ENCODE measurements at places on chromosomes 7 and 10.
A peak's percentile ranks its signal among the peaks of the same experiment; 100 is the strongest.

- DNase-seq, result no peak
Measured at GRCh38 chr7:96837593-96837992, 127.9 kb upstream of the SEM1 start.

DNA sequence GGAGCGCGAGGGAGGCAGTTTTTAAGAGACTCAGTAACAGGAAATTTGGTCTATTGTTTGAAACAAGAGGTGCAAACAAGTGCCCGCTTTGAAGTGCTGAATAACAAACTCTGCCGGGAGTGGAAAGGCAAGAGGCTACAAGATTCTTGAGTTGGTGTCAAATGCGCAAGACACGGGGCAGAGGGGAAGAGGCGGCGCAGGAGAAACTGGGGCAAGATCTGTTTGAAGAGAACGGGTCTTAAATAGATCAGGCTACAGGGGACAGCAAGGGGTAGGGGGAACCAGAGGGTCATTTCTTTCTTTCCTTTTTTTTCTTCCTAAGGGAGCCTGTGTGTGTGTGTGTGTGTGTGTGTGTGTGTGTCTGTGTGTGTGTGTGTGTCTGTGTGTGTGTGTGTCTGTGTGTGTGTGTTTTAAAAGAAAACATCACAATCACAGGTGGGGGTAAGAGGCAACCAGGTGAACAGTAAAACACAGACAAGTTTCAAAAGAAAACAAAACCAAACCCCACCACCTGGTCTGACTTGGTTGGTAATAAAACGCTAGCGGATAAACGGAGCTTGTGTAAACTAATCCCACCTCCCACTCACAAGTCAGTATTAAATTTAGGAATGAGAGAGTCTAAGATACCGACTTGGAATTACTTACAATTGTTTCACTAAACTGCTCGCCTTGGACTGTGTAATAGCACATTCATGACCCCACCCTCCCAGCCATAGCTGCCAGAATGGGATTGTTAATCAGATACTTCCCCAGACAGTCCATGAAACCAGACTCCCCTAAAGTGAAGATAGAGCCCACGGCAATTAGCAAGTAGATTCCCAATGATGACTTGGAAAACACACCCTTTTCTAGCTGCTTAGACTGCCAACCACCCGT, 13.1 kb upstream of the CUX1 start:
- no peak for DNase-seq

- no peak for DNase-seq
Measured at GRCh38 chr7:107843184-107843583, 40.2 kb upstream of the SLC26A3 start.

- no peak for DNase-seq
Measured at GRCh38 chr10:60975716-60976115, 31.7 kb upstream of the RHOBTB1 start.

GRCh38 chr10:6267941-6268340, 65.2 kb downstream of the PFKFB3 start:
- DNase-seq, result no peak

DNA sequence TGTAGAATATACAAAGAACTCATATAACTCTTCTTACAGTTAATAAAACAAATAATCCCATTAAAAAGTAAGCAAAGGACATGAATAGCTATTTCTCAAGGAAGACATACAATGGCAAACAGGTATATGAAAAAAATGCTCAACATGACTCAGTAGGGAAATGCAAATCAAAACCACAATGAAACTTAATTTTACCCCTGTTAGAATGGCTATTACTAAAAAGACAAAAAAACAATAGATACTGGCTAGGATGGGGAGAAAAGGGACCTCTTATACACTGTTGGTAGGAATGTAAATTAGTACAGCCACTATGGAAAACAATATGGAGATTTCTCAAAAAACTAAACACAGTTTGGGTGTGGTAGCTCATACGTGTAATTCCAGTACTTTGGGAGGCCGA, 37.8 kb downstream of the HERPUD2 start:
- DNase-seq, result no peak

- no peak for DNase-seq
Measured at GRCh38 chr7:138049505-138050116, 26.6 kb upstream of the AKR1D1 start.

DNA sequence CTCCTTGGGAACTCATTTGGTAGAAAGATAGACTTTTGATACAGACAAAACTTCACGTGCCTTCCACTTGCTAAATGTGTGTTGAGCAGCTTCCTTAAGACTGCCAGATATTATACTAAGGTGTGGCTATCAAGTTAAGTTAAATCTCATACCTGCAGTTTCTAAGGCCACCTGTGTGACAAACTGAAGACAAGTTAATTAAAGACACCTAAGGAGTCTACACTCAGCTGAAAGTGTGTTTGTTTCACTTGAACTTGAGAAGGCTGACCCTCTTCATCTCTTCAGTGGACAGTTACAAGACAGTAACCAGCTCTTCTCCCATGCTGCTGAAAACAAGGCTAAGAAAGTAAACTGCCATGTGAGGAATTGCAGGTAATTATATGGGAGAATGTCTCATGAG, 124.0 kb downstream of the NPY start:
- DNase-seq, result no peak

DNA sequence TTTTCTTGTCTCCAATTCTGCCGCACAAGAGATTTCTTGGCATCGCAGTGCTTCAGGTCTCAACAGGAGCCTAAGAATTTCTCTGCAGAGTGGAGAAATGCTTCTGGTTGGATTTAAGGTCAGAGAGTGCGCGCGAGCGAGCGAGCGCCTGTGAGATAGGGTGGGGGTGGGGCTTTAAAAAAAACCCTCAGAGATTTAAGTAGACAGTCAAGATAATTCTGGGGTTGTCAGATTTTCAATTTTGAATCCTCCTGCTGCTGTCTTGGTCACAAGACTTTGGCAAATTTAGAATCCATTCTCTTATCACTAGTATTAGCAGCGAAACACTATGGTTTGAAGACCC, 49.7 kb downstream of the CPEB3 start:
- peak; percentile 40 for DNase-seq

GRCh38 chr10:121478556-121478955, 119.7 kb downstream of the FGFR2 start:
- DNase-seq, result no peak

DNA sequence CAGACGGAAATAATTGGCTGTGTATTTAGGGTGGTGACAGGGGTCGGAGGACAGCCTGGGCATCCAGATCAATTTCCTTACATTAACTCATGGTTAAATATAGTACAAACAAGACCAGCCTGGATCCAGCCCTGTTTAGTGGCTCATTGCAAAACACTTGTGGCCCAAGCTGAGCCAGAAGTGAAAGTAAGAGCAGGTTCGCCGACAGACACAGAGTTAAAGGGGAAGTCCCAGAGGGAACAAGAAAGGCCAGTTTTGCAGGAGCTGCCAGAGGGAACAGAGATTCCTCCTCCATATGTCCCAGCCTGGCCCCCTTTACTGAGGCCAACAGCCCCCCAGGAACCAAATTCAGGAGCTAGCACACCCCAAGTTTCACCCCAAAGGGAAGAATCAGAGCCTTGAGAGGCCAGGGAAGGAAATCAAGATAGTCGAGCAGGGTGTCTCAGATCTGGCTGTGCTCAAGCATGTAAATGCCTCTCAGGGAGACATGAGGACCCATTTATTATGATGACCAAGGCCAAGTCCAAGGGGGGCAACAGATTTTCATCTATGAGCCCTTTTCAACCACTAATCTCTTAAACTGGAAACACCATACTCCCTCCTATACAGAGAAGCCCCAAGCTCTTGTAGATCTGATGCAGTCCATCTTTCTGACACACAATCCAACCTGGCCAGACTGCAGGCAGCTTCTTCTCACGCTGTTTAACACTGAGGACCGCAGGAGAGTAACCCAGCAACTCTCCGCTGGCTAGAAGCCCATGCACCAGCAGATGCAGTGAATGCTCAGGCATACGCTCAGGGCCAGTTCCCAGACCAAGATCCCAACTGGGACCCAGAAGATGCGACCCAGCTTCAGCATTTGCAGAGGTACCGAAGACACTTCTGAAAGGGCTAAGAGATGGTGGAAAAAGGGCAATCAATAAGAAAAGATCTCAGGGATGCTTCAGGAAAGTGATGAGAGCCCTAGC, 15.9 kb upstream of the ADCK2 start:
- DNase-seq, result peak; percentile 70

- DNase-seq, result no peak
Measured at GRCh38 chr7:143248761-143249354, 14.4 kb upstream of the GSTK1 start.

GRCh38 chr7:6546498-6547251, 4.6 kb downstream of the GRID2IP start:
- DNase-seq, result no peak

DNA sequence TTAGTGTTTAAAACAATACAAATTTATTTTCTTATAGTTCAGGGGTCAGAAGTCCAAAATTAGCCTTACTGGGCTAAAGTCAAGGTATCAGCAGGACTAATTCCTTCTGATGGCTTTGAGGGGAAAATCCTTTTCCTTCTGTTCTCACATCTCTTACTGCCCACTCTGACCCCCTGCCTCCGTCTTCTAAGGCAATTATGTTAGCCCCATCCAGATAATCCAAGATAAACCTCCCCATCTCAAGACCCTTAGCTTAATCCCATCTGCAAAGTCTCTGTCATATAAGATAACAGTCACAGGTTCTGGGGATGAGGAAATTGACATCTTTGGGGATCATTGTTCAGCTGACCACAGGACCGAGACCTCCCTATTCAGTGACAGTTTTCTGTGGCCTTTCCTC, 22.3 kb downstream of the MACROH2A2 start:
- DNase-seq, result no peak

DNA sequence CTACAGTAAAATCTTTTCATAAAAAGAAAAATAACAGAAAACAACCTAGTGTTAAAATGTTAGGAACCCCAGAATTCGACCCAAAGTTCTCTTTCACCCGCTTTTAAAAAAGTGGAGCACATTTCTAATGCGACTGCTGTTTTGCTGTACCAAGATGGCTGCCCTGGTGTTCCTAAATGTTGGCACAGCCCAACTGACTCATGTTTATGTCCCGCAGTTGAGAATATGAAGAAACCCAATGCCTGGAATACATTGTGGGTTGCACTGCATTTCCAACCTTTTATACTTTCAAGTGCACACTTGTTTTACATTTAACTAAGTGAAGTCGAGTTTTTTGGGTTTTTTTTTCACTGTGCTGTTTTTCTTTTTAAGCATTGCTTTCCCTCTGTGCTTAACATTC, 944 bp downstream of the STEAP1B start:
- no peak for DNase-seq

DNA sequence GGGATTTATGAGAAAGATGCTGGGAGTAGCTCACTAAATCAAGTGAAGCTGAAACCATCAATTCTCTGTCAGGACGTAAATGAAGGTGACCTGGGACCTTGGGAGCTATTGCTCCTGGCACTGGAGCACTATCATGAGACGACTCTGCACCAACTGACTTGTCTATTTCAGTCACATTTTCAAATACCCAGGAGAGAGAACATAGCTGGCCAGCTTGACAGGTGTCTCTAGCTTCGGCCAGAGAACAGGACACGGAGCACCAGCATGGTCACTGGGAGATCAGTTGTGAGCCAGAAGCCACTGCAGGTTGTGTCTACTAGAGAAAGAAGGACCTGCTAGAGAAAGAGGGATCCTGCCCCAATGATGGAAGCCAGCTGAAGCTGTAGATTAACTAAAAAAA, 17.4 kb upstream of the ATOH7 start:
- DNase-seq, result no peak

GRCh38 chr7:39357648-39358047, 208.6 kb upstream of the YAE1 start:
- no peak for DNase-seq

DNA sequence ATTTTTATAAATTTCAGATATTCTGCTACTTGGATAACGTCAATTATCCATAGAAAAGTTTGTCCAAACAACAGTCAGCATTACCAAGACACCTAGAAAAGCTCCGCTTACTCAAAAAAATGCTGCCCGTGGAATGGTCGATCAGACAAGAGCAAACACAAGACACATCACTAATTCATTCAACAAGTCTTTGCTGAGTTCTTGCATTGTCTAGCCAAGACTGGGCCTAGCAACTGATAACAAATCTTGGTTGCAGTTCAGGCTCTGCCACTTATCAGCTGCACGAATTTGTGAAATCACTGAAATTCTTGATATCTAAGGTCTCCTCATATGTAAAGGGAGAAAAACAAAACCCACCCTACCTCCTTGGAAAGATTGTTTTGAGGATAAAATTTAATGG, 168.3 kb downstream of the AKR1D1 start:
- no peak for DNase-seq

- DNase-seq, result no peak
Measured at GRCh38 chr10:100045592-100045991, 35.8 kb upstream of the DNMBP start.

GRCh38 chr7:41448104-41448503, 254.8 kb downstream of the INHBA start:
- DNase-seq, result no peak

GRCh38 chr10:7261351-7261750, 149.5 kb downstream of the SFMBT2 start:
- no peak for DNase-seq
